ENCODE measurements at places on chromosomes 3 and 15.
A peak's percentile ranks its signal among the peaks of the same experiment; 100 is the strongest.

- DNase-seq = peak; percentile 52
Measured at GRCh38 chr15:35713733-35714132, 167.8 kb upstream of the DPH6 start.

- DNase-seq = no peak
Measured at GRCh38 chr3:151169262-151169947, 33.6 kb downstream of the GPR171 start.

DNA sequence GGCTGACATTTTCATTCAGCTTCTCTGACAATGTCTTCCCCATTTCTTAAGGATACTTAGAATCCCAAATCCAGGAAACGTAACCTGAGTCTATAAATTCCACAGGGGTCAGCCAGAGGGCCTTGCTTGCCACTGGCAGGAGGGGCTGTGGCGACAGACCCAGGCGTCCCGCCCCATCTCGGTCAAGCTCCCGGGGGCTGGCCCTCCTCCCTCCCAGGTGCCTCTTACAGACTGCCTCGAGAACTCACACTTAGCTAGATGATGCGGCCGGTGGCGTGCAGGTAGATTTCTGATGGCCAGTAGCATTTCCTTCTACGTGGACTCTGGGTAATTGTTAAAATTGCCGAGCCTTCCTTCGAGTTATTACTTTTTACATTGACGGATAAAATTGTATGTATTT, 172.5 kb downstream of the NSMCE3 start:
- DNase-seq = no peak

GRCh38 chr3:186368176-186368575, 6.1 kb upstream of the DGKG start:
- DNase-seq = no peak

DNA sequence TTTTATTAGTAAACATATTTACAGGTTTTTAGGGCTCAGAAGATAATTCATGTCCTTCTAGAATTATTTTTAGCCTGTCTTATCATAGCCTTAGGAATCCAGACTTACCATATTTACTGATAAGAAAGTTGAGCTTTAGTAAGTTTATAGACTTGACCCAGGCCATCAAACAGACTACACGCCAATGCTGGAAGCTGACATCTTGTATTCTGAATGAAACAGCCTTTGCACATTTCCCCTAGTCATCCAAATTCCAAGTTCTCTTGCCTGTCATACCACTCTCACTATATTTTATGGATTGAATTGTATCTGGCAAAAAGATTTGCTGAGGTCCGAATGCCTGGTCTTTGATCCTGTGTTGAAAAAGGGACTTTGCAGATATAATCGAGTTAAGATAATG, 58.6 kb downstream of the DRD3 start:
- no peak for DNase-seq

DNA sequence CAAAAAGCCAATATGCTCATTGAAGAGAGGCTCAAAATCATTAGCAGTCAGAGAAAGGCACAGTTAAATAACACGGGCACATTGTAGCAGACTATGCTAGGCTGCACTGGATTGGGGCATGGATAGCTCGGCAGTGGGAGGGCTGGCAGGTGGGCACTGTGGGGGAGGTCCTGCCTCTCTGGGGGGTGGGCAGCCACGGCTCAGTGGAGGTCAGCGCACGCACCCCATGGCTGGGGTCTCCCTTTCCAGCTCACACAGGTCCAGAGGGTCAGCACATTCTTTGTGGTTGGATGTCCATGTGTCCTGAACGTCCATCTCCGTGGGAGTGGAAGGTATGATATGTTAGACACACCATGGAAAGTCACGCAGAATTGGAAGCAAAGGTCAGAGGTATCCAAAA, 18.4 kb upstream of the MGLL start:
- no peak for DNase-seq

DNA sequence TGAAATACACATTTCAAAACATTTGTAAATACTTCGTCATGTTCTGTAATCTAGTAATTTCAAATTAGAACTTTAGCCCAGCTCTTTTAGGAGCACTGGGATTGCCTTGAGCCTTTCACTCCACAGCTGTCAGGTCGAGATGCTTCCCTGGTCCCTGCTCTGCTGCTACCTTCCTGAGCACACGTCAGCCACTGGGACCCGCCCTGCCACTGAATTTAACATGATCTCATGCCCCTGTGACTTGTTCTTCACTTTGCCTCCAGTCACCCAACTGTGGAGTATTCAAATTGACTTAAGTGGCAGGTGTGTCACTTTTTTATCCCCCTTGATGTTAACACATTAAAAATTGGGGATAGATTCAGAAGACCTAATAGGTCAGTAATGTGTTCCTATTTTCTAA, 3.3 kb downstream of the ARRDC4 start:
- DNase-seq = no peak

DNA sequence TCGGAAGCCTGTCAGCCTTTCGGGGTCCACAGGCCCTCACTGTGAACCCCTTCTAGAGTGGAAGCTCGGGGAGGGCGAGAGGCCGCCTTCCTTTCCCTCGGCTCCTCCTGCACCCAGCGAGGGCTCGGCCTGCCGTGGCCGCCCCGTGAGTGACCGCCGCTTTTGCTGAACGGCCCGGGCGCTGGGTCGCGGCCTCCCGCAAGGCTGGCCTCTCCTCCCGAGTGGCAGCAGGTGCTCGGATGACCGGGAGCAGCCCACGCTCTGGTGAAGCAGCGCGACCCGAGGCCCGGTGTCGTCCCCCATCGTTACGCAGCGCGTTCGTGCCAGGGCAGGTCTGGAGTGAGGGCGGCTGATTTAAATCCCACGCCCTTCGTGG, 53.8 kb downstream of the LRRK1 start:
- no peak for DNase-seq

DNA sequence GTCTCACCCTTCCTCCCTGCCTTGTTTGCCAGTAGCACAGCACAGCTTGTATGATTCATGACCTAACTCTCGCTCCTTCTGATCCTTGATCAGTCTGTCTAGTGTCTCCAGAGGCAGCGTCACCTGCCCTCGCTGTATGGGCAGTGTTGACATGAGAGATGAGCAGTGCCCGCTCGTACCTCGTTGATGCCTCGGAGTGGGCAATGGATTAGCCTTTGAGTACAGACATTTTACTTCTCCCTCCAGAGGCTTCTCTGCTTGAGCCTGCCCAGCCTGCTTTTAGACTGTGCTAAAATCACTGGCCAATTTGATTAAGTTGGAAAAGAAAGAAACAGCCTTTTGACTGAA, 569.0 kb downstream of the NTRK3 start:
- DNase-seq = no peak

DNA sequence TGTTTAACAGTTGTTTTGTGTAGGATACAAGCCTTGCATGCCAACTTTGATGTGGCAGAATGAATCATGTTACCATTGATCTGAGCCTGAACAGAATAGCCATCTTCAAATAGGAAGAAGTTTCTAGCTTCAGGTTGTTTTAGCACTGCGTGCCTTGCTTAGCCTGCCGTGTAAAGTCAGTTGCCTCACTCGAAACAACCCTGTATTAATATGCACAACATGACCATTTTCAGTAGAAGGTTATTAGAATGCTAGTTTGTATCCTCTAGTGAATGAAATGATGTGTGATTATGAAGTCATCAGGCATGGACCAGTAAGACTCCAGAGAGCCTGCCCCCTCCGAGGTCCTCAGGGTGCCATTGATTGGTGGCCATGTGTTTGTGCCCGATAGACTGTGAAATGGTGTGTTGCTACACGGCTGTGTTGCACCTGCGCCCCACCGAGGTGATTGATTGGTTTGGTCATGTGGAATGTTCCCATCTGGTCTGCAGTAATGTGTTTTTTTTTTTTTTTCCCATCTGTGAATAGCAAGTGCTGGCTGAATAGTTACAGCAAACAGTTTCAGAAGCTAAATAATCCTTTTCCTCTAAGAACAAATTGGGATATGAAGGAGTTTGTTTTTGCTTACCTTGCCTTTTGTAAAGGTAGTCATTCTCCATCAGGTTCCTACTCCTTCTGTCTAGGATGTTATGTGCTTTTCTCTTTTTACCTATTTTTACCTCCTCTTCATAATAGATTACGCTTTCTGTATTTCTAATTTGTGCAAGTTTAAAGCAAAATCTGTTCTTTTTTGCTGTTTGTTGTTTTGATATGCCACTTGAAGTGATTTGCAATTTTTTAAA, 214.9 kb downstream of the TCF12 start:
- DNase-seq = no peak

- DNase-seq = no peak
Measured at GRCh38 chr15:90550919-90551318, 21.2 kb downstream of the CRTC3 start.

- DNase-seq = peak; percentile 59
Measured at GRCh38 chr15:100889385-100890050, 9.9 kb downstream of the ALDH1A3 start.

GRCh38 chr15:67004142-67004541, 61.3 kb upstream of the SMAD3 start:
- no peak for DNase-seq

DNA sequence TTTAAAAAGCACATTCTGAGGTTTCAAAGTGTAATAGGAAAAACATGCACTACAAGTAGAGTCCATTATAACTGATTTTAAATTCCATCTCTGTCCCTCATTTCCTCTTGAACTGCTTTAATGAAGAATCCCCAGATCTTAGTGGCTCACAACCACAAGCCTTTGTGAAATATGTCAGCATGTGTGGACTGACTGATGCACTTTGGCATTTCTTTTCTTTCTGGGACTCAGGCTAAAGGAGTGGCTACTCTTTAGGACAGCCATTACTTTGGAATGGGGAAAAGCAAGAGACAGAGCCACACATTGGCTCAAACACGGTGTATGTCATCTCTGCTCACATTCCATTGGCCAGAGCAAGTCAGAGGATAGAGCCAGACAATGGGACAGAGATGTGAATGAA, 139.6 kb downstream of the GRM7 start:
- no peak for DNase-seq

GRCh38 chr3:29628795-29629194, 347.9 kb downstream of the RBMS3 start:
- DNase-seq = no peak

GRCh38 chr3:102936511-102937045, 501.8 kb downstream of the ZPLD1 start:
- no peak for DNase-seq

GRCh38 chr3:99789011-99789721, 28.5 kb upstream of the CMSS1 start:
- DNase-seq = no peak

GRCh38 chr15:25847051-25847450, 16.1 kb downstream of the ATP10A start:
- no peak for DNase-seq

DNA sequence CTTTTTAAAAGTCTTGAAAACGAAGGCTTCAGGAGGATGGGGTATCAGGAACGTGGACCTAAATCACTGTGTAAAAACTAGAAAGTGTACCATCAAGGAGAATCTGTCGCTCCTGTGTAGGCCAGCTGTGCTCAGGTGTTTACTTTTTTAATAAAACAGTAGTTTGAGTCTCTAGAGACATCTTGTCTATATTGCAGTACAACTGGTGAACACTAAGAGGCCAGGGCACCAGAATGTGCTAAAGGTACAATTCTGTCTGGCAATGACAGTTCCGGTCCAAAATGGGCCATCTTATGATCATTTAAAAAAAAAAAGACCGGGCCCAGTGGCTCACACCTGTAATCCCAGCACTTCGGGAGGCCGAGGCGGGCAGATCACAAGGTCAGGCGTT, 61.8 kb upstream of the MCF2L2 start:
- DNase-seq = no peak

GRCh38 chr15:45326741-45327140, 51.6 kb downstream of the GATM start:
- DNase-seq = no peak

DNA sequence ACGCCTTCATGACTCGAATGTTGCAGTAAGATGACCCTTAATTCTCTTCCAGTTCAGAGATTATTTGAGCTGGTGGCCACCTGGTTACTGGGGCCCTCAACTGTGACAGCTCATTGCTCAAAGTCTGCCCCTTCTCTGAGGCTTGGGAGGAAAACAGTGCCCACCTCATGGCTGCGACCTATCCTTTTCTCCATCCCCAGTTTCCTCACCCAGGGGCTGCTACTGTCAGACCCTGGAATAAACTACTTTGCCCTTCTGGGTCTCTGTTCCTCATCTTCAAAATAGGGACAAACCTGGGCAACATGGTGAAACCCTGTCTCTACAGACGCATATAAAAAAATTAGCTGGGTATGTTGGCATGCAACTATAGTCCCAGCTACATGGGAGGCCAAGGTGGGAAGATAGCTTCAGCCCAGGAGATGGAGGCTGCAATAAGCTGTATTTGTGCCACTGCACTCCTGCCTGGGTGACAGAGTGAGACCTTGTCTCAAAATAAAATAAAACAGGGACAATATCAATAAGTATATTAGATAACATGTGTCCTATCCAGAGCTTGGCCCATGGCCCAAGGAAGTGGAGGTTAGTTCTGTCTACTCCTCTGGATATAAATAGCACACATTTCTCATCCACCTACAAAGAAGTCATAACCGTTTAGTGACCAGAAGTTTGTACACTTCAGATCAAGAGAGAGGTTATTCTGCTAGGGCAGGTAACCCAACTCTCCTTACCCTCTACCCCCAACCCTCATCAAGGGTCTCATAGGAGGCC, 2.2 kb upstream of the RASL12 start:
- DNase-seq = no peak

DNA sequence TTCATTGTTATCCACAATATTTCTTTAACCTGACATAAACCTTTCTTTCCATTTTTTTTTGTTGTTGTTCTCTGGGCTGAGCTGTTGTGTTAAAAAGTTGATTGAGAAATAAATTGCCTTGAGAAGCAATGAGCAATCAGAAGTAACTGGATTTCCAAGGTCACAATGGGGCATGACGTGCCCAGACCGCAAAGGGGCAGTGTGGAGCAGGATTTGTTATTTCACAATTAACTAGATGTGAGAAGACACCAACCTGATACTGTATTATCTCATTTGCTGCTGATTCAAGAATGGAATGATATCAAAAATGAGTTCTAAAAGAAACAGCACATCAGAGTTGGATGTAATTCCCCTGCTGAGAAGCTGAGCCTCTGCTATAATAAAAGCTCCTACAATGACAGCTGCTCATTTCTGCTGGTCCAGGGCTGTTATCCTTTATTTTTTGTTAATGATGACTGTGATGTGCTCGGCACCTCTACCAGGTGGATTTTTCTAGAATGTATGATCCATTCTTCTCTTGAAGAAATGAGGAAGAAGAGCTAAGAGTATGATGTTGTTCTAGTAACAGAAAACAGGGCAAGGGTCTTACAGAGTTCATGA, 28.1 kb downstream of the CPNE4 start:
- peak; percentile 13 for DNase-seq

GRCh38 chr15:80201256-80202015, 48.6 kb downstream of the FAH start:
- DNase-seq = no peak

- peak; percentile 79 for DNase-seq
Measured at GRCh38 chr3:78101384-78101783, 1061.5 kb downstream of the ROBO2 start.

Data from skeletal muscle cell (primary cell).